MV-4-11 (cell line): ENCODE measurements at places on chromosomes 1 and 21.
A peak's percentile ranks its signal among the peaks of the same experiment; 100 is the strongest.

DNA sequence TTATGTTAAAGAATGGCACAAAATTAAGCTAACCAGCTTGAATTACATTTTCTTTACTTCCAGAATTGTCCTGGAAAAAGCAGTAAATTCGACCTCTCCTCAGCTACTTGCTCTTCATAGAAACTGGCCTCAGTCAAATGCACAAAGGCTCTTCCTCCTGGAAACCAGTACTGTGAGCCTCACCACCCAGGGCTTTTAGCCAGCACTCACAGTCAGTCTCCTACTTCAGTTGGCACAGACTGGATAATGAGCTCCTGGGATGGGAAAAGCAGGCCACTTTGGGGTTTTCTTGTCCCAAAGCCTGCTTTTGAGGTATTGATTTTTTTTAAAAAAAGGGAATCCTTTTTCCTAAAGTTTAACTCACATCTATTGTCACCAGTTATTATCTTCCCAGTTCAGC lies 40.4 kb downstream of the SCYL3 start:
- no peak for DNase-seq

- DNase-seq = no peak
These were observed 60.5 kb upstream of the CSF1 start for GRCh38 chr1:109850194-109850593.

DNA sequence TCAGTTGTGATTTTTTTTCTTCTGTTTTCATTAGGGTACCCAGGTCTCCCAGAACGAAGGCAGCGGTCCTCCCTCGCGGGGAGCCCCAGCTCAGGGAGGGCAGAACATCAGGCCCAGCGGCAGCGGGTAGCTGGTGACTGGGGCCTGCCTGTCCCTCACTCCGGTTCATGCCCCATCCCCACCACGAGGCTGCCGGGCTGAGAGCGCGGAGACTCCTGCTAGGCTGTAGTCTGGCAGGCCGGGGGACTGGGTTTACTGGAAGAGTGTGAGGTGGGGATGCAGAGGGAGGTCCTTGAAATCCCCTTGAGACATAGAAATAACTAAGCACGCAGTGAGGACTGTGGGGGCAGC lies 10.5 kb downstream of the BRINP2 start:
- no peak for DNase-seq

GRCh38 chr1:4621646-4622045 lies 32.8 kb upstream of the AJAP1 start:
- DNase-seq = peak; percentile 84

DNA sequence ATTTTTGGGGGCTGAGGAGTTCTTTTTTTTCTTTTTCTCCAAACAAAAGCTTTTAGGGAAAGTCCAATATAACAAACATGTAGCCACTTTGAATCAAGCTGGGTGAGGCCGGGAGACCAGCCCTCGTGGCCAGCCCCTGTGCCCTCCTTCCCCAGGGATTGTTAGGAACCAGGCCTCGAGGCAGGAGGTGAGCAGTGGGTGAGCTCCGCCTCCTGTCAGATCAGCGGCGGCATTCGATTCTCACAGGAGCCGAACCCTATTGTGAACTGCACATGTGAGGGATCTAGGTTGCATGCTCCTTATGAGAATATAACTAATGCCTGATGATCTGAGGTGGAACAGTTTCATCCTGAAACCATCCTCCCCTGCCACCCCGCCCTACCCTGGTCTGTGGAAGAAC lies 41.8 kb upstream of the TTC22 start:
- no peak for DNase-seq

- no peak for DNase-seq
These were observed 27.2 kb downstream of the CAPN2 start for GRCh38 chr1:223739366-223740037.

DNA sequence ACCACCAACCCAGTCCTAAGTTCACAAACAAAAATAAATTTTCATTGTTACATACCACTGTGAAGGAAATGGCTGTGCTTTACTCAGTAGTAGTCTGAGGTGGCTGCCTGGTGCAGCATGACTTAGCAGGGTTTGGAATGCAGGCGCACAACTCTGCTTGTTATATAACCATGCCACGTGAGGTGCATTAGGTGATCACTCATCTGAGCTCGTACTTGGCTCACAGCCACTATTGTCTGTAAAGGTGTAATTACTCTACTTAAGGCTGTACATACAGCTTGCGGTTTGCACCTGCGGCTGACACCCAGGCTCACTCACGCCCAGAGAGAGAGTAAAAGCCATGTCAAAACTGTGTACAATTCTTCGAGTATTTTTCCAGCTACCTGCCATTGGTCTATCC lies 599.4 kb downstream of the LTN1 start:
- no peak for DNase-seq

DNA sequence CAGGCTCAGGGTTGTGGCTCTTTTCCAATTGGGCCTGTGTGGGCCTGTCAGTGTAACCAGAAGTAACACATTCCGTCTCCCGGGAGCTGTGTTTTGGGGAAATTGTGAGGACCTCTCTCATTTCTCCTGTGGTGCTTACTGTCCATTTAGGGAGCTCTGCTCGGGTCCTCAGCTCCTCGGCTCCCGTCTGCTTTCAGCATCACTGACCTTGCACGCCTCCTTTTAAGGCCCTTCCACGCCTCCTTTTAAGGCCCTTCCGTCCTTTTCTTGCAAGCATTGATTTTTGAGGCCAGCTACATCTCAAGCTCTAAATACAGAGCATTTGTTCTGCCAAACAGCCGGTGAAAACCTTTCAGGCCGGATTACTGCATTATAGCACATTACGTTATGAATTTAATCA lies 9.7 kb downstream of the CA6 start:
- DNase-seq = no peak

GRCh38 chr1:81666586-81666985 lies 134.1 kb upstream of the ADGRL2 start:
- DNase-seq = no peak

- no peak for DNase-seq
These were observed 2.7 kb downstream of the CSRP1 start for GRCh38 chr1:201504179-201504631.

GRCh38 chr21:44927587-44928461 lies 7.1 kb upstream of the ITGB2 start:
- DNase-seq = peak; percentile 68

- no peak for DNase-seq
These were observed 60.9 kb upstream of the IFNAR2 start for GRCh38 chr21:33168886-33169285.

DNA sequence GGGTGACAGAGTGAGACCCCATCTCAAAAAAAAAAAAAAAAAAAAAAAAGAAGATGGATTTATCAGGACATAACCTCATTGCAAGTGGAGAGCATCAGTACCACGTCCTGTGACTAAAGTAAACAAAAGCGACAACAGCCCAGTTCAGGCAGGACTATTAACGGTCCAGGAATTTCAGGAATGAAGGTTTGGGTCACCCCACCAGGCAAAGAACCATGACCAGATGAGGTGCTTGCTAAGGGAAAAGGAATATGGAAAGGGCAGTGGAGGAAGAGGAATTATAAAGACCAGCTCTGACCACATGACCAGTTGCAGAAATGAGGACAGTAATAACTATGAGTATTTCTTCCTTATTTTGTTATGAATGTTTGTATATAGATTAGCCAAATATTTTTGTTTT lies 35.4 kb upstream of the EIF4G3 start:
- DNase-seq = no peak

GRCh38 chr1:153231363-153231762 lies 14.0 kb downstream of the PRR9 start:
- DNase-seq = peak; percentile 61

DNA sequence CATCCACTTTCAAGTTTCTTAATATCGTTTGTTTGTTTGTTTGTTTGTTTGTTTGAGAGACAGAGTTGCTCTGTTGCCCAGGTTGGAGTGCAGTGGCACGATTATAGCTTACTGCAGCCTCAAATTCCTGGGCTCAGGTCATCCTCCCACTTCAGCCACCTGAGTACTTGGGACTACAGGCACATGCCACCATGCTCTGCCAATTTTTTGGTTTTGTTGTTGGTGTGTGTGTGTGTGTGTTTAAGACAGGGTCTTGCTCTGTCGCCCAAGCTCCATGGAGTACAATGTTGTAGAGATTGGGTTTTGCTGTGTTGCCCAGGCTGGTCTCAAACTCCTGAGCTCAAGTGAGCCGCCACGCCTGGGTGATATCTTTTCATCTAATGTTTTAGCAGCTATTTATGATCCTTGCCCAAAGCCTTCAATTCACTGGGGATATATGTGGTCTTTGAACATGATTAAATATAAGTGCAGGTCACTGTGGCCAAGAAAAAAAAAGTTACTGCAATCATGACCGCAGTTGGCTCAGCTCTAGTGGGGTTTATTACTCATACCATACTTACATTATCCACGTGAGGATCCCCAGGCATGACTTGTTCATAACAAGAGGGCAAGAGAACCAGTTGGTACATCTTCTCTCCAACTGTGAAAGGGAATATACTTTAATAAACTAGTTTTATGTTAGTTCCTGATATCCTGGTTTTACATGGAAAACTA lies 8.0 kb downstream of the RRP1B start:
- DNase-seq = peak; percentile 81

DNA sequence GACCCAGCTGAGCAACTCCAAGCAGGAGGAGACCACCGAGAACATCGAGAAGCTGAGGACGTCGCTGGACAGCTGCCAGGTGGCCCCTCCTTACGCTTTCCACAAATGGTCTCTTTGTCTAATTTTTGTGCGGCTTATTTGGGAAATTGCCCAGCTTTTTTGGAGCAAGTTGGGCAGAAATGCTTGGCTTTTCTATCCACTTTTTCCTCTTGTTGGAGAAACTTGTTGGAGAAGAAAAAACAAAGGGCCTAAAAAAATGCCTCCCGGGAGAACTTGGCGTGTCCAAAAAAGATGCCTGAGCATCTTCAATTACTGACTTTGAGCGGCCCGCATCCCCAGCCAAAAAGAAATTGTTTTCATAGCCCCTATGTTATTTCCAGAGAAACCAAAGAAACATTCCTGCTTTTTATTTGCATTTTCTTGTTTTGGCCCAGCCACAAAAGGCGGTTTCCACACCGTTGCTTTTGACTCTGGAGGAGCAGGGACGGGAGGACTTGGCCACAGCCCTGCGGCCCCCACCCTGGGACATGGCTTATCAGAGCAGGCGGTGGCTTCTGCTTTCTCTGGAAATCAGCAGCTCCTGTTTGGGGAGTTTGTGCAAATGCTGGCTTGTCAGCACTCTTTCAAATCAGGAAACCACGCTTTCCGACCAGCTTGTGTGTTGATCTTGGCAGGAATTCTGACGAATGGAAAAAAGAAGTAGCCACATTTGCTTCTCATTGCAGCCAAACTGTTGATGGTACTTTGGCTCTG lies 81.2 kb upstream of the EFHD2 start:
- DNase-seq = peak; percentile 53

DNA sequence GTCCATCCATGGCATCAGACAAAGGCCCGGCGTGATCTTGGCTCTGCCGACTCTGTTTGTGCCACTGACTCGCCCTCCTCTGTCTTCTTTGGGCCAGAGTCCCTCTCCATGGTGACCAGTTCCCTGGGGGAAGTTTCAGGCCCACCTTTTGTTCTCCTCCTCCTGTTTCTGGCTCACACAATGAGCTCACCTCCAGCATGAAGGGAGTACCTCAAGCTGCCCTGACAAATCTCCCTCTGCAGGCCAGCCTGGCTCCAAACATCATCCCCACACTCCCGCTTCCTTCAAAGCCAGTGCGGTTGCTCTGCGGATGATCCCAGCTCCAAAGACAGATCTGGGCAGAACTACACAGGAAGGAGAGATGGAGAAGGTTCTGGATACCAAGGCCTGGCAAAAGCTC lies 576.6 kb downstream of the NPHP4 start:
- DNase-seq = no peak
